Daoy (cell line): ENCODE measurements at places on chromosomes 11 and 22. TPM values are rescaled to one million over a fixed set of nuclear protein-coding genes. Genes with fewer than 3 reads are reported as not detected.

DNA sequence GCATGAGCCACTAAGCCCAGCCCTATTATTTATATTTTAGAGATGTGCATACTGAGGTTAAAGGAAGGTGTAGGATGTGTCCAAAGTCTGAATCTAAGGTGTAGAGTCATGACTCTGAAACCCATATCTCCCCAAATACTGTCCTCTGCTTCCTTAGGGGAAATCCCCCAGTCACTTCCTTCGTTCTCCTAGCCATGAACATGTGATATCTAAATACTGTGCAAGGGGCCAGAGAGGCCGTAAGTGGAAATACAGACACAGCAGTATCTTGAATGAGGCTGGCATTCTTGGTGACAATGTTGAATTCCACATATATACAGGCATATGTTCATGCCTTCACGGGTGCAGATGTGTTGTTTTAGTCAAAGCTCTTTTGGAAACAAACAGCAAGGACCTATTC is 21.3 kb upstream of the PATZ1 start:
- no peak for DNase-seq

- DNase-seq: no peak
These were observed 168.6 kb downstream of the CTTN start for GRCh38 chr11:70566768-70567530.

GRCh38 chr11:79937676-79938334 is 497.0 kb upstream of the TENM4 start:
- no peak for DNase-seq

DNA sequence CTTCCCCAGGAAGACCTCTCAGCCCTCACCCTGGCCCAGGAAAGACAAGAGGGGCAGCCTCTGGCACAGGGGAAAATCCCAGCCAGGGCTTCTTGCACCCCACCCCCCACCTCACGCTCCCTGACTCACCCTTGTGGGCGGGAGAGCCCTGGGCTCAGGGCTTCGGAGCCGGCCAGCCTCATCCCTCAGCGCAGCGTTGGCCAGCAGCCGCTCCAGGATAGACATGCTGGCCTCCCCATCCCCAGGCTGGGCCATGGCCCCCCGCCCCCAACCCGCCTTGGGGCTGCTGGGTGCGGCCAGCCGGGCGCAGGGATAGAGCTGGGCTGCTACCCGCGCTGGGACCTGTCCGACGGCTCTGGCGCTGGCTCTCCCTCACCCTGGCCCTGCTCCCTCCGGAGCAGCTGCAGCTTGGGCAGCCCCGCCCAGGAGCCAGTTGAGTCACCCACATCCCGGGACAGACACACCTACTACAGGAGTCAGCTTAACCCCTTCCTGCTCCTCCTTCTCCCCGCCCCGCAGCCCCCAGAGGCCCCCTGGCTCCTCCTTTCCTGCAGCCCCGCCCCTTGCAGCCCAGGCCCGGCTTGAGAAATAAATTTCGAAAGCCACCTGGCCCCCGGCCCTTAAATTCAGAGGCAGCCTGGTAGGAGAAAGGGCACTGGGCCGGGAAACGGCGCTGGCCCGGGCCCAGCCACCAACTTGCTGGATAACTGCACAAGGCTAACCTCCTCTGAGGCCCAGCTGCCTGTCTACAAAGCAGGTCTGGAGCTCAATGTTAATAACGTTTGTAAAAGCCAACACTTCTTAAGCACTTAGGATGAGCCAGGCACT is 13.4 kb downstream of the TNKS1BP1 start:
- DNase-seq: peak; percentile 98

DNA sequence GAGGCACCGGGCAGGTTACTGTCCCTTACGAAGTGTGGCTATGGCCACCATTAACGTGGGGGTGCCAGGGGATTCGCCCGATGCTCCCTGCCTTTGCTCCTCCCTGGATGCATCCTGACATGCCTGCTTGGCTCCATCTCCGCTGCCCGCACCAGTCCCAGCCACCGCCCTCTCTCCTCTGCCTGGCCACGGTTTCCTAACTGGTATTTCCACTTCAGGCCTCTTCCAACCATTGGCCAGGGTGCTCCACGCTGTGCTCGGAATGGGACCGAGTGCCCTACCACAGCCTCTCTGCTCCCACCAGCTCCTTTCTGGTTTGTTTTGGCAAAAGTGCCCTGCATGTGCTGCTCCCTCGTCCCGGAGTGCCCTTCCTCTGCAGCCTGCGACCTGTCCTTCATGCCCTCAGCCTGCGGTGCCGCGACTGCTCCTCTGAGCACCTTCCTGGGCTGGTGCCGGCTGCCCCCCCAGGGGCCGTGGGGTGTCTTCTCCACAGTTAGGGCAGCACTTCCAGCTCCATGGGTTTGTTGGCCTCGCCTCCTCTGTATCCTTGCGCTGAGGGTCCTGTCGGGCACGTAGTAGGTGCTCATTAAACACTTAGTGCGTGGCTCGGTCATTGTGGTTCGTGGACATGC is 12.6 kb upstream of the GRAMD4 start:
- DNase-seq: no peak

Gene EP300
- total RNA-seq: 21.7 and 40.4 TPM in 2 replicates

- DNase-seq: no peak
These were observed 363.0 kb downstream of the TENM4 start for GRCh38 chr11:79077702-79078330.

- DNase-seq: no peak
These were observed 77.1 kb upstream of the FAM181B start for GRCh38 chr11:82810738-82811137.

DNA sequence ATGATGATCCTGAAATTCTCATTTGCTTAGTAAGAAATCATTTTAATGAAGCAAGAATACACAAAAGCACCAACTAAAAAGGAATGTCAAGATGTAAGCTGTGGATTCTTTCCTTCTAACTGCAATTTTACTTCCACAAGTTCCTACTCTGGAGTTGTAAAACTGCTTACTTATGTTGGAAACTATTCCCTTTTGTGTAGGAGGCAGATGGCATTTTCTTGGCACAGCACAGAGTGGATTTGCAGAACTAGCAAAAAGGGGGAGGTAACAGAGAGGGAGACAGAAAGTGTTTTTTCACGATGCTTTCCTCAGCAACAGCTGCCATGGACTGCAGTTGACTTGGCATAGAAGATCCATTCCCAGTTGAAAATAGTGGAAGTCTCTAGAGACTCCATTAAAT is 1112.0 kb upstream of the RAG2 start:
- DNase-seq: no peak

Gene TRPC6
- not detected in 2 replicates for total RNA-seq

DNA sequence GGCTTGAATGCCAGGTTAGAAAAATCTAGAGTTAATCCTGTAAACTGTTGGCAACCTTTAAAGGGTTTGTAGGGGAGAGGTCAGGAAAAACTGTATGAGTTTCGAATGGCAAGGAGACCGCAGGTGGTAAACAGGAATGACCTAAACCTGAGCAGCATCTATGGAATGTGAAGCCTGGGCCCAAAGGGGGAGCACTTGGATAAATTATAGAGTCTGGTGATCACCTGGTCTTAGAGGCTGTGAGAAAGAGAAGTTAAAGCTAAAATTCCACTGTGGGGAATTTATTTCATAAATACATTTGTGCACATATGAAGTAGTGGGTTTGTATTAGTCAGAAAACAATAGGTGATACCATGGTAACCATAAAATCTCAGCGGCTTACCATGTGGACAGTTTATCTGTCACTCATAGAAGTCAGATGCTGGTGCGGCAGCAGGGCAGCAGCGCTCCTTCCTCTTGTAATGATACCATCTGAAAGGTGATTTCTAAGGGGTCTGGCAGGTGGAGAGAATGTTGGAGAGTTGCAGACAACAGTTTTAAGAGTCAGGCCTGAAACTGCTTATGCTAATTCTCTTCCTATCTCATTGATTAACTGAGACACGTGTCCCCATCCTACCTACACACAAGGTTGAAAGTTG is 1104.4 kb upstream of the CCDC90B start:
- peak; percentile 2 for DNase-seq

GRCh38 chr11:106708348-106708747 is 309.9 kb downstream of the GUCY1A2 start:
- DNase-seq: no peak

Gene RCOR2
- total RNA-seq: 0.36 and 0.80 TPM in 2 replicates

Gene FAM181B
- total RNA-seq: 0.23 TPM in 1 of 2 replicates, not detected in the other

Gene REXO2
- 159 and 340 TPM in 2 replicates for total RNA-seq

DNA sequence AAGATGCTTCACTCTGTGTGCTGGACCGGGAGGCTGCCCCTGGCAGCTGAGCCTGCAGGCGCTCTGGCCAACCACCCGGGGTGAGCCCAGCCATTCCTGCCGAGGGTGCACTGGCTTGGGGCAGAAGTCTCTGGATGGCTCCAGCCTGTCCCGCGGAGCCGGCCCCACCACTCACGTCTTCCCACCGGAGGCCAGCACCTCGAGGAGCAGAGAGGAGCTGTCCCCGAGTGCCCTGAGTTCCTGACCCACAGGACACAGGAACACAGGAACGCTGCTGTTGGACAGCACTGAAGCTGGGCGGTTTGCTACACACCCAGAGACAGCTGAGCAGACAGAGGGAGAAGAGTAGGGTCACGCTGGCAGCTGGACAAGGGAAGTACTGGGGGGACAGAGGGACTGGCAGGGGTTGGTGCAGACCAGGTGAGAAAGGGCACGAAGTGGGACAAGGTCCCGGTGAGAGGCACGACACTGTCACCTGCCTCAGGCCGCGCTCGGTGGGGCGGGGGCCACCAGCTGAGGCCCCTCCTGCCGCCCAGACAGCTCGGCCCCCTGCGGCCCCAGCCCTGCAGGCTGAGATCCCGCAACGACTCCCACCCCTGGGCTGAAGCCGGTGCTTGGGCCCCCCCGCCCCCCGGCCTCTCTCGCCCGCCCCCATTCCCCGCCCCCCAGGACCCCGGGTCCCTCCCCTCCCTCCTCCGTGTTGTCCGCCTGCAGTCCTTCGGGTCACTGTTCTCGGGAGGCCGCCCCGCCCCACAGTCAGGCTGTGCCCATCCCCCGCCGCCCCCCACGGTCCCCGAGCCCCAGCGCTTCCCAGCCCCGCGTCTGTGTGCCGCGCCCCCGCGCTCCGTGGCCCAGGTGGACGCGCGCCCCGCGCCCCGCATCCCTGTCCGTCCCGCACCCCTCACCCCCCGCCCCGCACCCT is 624 bp upstream of the B4GALNT4 start:
- DNase-seq: peak; percentile 17

DNA sequence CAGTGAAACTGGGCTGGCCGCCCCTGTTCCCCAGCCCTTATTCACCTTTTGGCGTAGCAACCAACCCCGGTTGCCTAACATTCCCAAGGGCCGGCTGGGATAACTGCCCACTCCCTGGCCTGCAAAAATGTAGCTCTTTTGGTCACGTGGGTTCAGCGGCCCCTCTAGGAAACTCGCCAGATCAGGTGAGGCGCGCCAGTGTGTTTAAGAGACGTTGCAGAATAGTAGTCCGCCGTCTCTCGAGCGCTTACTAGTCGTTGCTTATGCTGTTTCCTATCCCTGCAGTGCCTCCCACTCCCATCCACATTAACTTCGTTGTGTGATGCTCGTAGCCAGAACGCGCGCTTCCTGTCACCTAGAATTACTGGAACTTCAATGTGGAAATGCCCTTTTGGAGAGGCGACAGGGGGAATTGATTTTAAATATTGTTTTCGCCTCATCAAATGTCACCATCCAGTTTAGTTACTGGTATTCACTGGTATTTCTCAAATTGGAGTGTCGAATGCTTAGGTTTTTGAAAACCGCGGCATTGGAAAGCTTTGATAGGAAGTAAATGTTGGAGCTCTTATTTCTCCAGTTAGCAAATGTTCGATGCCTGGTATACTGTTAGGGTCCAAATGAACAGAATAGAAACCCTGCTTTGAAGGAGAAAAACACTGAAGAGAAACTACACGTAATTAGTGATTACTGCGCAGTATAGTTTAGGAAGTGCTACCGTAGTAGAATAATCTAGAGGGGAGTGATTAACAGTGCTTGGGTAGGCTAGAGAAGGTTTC is 823 bp downstream of the CEP57 start:
- peak; percentile 51 for DNase-seq

Gene ARVCF
- total RNA-seq: 3.4 and 6.2 TPM in 2 replicates

DNA sequence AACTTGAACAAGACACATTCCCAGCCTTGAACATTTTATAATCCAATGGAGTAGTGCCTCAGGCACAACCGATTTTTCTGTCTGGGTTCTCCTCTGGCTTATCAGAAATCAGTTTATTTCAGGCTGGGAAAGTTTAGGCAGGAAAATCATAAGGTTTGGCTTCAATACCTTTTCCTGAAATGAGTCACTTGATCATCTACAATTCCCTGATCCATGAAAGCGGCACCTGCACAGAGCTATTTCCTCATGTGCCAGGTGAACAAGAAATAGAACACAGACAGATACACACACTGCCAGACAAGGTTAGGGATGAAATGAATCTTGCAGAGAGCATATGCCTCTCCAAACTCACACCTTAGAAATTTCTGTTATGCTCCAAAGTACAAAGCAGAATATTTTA is 106.7 kb upstream of the OR9G4 start:
- DNase-seq: no peak

DNA sequence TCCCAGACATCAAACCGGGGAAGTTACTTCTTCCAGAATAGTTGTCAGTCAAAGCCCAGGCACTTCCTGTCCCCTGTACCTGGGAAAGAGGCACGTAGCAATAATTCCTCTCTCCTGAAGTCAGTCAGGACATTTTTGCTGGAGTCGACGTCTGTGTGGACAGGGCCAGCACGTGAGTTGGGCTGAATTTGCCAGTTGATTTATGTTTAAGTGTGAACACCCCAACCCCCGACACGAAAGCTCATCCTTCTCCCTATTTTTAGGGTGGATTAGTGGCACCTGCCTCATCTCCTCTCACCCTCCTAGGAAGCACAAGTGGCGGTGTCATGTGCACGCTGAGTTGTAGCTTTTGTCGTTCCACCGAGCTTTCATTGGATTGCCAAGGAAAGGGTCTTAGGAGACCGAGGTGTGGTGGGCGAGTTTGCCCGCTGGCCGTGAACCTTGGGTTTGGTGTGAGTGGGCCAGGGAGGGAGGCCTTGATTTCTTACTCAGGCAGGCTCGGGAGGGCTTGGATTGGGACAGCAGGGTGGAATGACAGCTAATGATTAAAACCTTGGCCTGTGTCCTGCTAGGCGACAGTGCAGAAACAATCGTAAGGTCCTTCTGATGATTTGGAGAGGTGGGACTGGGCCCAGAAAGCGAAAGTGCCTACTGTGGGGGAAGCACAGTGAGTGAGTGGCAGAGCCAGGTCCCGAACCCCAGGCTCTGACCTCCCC is 87.0 kb upstream of the CRYBB3 start:
- no peak for DNase-seq

DNA sequence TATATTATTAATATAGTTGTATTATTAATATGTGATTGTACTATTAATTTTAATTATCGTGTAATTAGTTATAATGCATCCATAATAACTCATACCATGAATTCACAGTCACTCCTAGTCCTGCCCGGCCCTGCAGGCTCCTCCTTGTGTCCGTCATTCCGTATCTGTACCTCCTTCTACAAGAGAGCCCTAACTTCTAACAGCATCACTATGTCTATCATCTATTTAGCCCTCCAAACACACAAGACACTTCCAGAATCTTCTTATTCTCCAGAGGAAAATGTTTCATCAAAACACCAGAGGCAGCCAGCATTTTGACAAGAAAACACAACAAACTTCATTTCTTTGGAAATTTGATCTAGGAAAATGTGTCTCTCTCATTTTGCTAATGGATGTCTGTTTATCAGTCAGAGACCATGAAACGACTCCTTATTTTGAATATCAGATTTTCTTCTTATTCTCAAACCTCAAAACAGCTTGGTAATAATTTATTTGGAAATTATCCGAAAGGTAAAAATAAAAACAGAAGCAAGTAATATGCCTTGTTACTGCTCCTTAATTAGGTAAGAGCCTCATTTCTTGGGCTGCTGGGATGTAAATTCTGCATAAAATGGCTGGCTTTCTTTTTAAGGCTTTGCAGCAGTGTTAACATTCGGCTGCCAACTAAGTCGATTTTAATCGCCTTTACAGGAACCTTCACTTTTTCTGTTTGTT is 23.1 kb upstream of the SEPTIN5 start:
- DNase-seq: no peak

Gene LAMTOR1
- 86.8 and 90.6 TPM in 2 replicates for total RNA-seq

- DNase-seq: no peak
These were observed 18.9 kb downstream of the ADM start for GRCh38 chr11:10323793-10324170.
